ENCODE measurements at places on chromosomes 3 and 15.

- DNase-seq, result no peak
Observed at GRCh38 chr3:184337399-184337714, at the start of gene FAM131A. FAM131A (plus strand) TSS chr3:184337600; CDS start chr3:184337631, 31 bp downstream.

GRCh38 chr3:40099871-40100270 is 209.6 kb upstream of the EIF1B start:
- no peak for DNase-seq

- DNase-seq, result no peak
Observed at GRCh38 chr3:16357186-16358121, 92.4 kb downstream of the OXNAD1 start.

GRCh38 chr3:179450901-179451264 is 387 bp downstream of the GNB4 start:
- peak; percentile 88 for DNase-seq

DNA sequence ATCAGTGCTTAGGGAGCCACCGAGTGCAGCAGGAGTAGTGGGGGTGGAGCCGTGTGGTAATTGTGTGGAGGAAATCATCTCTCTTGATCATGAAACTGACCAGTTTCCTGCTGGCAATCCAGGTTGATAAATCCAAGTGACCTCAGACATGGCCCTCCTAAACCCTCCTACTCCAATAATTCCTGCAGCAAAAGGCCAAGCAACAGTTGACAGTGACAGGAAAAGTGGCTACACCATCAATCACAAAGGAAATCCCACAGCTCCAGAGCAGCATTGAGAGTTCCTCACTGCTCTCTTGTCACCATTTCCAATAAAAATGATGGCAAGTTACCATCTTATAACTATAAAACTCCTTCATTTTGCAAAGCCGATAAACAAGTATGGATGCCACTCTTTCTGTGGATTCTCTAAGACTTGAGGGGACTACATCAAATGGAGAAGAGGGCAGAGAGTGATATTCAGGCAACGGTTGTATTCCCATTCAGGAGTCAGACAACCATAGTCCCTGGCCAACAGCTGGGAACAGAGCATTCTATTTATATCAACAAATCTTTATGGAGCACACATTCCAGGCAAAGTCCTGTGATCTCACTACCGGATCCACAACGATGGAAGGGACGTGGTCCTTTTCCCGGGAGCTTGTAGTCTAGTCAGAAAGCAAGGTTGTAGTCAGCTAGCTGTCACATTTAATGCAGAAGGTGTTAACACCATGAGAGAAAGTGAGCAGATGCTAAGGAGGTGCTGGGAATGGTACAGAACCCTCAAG is 312.5 kb upstream of the CTNNB1 start:
- DNase-seq, result no peak

GRCh38 chr15:47506329-47507100 is 210.8 kb upstream of the SEMA6D start:
- DNase-seq, result no peak

DNA sequence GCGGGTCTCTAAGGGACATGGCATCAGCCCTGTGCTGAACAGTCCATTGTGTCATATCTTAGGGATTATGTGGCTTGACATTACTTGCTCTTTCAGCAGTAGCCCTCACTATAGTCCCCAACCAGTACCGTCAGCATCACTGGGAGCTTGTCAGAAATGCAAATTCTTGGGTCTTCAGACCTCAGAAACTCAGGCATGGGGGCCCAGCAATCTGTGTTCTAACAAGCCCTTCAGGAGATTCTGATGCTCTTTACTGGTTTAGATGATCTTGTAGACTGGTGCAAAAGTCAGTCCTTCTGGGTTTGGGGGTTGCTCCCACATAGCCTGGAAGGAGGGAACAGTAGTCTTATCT is 39.0 kb upstream of the TRAK1 start:
- no peak for DNase-seq

- DNase-seq, result no peak
Observed at GRCh38 chr3:18729671-18730070, 304.5 kb upstream of the SATB1 start.

DNA sequence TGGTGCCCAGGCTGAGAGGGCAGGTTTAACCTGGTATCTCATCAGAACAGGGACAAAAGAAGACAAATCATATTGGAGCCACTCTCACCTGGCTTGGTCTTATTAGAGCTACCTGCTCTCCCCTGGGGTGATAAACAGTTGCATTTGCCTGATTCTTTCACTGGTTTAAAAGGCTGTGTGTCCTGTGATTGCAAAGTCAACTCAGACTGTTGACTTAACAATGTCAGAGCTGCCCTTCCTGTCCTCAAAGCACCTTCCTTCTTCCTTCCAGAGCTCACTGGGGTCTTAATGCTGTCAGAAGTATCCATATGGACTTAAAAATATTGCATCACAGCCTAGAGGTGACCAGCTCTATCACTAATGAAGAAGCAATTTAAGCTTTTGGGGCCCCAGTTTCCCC is 50.5 kb upstream of the MINAR1 start:
- DNase-seq, result no peak

GRCh38 chr3:159945930-159946329 is 42.7 kb upstream of the IL12A start:
- DNase-seq, result no peak

GRCh38 chr15:82792068-82792467 is 13.8 kb downstream of the FSD2 start:
- DNase-seq, result no peak

DNA sequence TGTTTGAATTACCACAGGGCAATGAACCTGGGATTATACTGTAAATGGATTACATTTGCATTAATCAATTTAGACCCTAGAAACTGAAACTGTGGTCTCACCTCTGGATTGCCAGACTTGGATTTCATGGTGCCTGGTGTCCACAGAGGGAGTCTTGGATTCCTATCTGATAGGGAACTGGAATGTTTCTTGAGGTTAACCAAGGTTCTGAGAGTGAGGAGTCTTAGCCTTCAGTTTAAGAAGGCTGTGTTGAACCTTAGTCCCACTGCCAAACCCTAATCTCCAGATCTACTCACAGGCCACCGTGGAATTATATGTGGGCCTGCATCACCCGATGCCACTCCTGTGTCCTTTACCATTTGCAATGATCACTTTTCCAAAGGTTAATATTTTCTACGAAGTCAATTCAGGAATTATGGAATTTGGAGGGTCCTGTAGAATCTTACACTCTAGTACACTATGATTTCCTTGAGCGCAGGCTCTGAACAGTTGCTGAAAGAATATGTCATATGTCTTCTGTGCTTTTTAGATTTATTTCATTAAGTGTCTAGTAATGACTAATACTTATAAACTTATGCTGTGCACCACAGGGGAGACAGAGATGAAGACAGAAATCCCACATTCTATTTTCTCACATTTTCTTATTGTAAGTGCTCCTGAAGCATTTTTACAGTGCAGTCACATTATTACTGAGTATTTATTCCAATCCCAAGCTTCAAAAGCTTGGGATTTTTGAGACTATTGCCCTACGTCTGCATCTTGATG is 87.9 kb downstream of the EFL1 start:
- DNase-seq, result no peak

- DNase-seq, result no peak
Observed at GRCh38 chr15:60494108-60494507, 15.2 kb upstream of the ICE2 start.

DNA sequence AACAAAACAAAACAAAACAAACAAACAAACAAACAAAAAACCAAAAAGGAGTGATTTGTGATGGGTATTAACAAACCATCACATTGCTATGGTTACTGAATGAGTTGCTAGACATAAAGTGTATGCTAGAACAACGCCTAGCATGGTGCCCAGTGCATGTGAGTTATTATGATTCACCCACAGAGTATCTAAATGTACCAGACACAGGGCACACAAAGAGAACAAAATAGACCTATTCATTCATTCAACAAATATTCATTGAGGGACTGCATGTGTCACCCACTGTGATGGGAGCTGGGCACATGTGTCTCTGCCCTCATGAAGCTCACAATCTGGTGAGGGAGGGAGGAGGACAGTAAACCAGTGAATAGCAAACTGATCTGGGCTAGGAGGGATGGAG is 11.6 kb upstream of the ACAN start:
- no peak for DNase-seq

DNA sequence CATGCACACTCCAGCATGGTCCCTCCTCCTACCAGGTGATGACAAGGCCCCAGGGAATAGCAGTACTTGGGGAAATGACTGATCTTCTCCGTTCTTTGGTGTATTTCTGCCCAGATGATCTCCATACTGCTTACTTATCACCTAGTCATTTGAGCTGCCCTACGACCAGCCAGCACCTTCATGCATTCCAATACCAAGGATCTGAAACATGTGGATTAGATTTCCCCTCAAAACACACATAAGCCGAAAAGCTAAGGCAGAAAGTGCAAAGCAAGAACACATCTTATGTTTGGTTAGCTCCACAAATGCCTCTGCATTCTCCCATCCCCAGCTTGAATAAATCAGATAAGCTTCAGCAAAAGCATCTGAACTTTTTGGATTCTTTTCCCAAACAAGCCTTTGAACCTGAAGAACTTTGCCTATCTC is 64.8 kb upstream of the BCL6 start:
- no peak for DNase-seq

GRCh38 chr3:57757642-57758297 is 1.7 kb downstream of the SLMAP start:
- no peak for DNase-seq

GRCh38 chr15:37872661-37873060 is 61.8 kb upstream of the TMCO5A start:
- DNase-seq, result no peak

- no peak for DNase-seq
Observed at GRCh38 chr3:135085652-135086436, 290.8 kb downstream of the EPHB1 start.

DNA sequence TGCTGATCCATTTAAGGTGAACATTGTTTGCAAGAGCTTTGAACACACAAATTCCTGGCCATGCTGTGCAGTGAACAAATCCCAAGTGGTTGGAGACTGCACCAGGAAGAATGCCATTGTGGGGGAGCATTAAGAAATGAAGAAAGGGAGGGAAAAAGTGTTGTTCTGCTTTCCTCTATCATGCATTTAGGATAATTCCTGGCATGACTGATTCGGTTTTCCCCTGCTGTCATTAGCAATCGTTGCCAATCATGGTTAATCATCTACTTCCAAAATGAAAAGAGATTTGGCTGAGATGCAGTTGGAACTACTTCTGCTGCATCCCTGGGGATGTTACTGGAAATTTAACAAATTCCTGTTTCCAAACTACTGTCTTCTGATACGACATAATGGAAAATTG is 73.7 kb upstream of the ZPLD1 start:
- DNase-seq, result no peak

DNA sequence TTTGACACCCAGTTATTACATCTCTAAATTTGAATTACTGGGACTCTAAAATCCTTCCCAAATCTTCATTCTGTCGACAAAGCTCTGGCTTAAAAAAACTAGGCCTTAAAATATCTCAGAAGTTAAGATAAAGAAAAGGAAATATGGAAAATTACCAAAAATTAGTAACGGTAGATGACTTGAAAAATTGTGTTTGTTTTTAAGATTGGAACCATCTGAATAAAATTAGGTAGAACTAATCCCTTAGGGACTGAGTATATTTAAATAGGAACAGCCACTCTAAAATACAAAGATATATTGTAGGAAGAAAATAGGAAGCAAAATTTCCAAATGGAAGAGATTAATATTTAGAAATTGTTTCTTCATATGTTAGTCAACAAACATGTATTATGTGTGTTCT is 45.1 kb upstream of the CHMP2B start:
- DNase-seq, result no peak

GRCh38 chr3:141308588-141309218 is 59.6 kb upstream of the ZBTB38 start:
- DNase-seq, result no peak

DNA sequence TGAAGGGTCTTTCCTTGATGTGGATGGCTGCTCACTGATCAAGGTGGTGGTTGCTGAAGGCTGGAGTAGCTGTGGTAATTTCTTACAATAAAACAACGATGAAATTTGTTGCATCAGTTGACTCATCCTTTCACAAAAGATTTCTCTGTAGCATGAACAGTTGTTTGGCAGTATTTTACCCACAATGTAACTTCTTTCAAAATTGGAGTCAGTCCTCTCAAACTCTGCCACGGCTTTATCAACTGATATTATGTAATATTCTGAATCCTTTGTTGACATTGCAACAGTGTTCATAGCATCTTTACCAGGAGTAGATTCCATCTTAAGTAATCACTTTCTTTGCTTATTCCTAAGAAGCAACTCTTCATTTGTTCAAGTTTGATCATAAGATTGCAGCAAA is 252.6 kb downstream of the UBE2E2 start:
- DNase-seq, result no peak

DNA sequence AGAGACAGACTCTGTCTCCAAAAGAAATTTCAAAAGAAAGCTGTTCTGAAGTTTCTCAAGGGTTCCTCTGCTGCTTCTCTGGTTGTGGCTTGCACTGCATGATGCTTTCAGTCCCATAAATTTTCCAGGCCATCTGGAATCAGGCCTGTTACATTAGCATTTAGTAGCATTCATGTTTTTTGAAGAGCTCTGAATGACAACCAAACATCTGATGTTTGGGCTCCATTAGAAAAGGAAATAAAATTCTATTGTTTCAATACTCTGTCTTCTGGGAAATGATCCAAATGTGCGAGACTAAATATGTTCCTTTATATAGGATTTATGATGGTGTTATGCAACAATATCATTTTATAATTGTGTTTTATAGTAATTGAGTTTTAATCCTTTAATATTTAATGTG is 455.8 kb downstream of the GABRG3 start:
- DNase-seq, result no peak

GRCh38 chr3:149489060-149489690 is 14.7 kb downstream of the TM4SF4 start:
- DNase-seq, result peak; percentile 24

GRCh38 chr3:9970020-9970652 is 16.5 kb downstream of the EMC3 start:
- no peak for DNase-seq

GRCh38 chr15:41811432-41812195 is 16.3 kb upstream of the JMJD7 start:
- peak; percentile 33 for DNase-seq

- DNase-seq, result no peak
Observed at GRCh38 chr15:64624242-64624641, 151.1 kb downstream of the RBPMS2 start.

Measured in bone marrow (tissue), 2 donors.